ENCODE measurements at places on chromosomes 4 and X.

- no peak for DNase-seq
Observed at GRCh38 chr4:41878170-41878969, 56.9 kb upstream of the TMEM33 start.

DNA sequence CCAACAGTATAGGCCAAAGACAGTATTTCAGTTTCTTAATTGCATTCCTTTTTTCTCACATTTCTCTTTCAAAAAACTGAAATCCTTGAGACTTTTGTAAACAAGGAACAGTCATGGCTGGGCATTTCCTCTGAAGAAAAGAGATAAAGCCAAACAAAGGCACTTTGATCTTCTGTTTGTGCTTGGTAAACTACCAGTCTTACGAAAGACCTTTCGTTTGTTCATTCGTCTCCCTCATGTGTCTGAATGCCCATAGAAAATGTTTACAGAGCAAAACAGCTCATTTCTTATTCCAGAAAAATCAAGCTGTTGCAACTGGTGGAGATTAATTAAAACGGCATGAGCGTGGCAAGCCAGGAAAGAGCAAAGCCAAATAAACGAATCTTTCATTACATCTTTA lies 178.0 kb downstream of the GASK1B start:
- DNase-seq, result no peak

DNA sequence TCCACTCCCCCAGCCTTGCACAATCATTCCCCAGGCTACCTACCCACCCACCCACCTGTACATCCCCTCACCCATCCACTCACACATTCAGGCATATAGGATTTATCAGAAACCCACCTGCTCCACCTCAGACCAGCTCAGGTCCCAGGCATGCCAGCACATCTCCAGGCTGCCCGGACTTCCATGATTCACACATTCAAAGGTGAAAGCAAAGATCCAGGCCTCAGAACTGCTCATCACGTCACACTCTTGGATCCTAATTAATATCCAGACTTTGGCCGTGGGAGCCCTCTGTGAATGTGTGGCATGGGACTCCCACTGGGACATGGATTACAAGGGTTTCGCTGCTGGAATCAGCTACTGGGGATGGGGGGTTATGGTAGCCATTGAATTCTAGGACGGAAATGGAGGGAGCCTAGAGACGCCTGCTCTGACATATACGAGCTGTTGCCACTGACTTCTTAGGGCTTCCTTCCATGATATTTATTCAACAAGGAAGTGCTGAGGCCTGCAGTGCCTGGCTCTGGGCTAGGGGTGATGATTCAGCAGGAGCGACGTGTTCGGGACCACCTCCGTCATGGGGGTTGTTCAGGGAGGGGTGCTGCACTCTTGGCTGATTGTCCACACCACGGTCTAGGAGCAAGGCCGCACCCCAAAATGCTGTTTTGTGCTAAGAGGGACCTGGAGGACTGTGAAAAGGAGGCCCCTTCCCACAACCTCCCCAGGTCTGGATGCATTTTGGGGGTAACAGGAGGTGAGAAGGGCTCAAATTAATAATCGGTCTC lies 56.9 kb upstream of the ADRA2C start:
- no peak for DNase-seq

DNA sequence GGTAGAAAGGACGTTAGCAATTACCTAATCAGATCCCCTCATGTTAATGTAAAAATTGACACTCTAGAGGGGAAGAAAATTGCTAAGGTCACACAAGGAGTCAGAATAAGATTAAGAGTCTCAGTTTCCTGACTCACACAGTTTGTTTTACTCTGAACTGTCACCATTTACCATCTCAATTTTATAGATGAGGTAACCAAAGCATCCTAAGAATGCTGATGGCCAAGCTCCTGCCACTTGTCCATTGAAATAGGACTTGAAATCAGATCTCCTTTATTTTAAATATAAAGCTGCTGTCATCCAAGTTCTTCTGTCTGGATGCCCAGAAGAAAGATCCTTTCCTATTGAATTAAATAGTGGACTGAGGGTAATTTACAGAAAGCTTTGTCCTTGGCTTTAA lies 114.8 kb upstream of the VAMP7 start:
- DNase-seq, result no peak

DNA sequence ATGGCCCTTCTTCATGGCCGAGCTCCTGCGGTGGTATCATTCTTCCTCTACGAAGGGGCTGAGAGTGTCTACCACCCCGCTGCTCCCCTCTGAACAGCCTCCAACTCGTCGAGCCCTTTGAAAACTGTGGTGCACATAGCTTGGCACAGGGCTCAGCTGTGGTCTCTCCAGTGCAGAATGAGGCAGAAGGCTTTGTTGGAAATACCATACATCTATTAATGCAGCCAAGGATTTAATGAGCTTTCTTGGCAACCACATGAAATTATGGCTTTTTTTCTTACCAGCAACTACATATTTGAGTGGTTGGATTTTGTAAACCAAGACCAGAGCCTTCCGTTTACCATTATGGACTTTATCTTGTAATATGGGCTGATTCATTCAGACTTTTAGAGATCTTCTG lies 61.7 kb upstream of the CBR4 start:
- no peak for DNase-seq

- DNase-seq, result no peak
Observed at GRCh38 chr4:6703786-6704185, 5.9 kb downstream of the MRFAP1L1 start.

DNA sequence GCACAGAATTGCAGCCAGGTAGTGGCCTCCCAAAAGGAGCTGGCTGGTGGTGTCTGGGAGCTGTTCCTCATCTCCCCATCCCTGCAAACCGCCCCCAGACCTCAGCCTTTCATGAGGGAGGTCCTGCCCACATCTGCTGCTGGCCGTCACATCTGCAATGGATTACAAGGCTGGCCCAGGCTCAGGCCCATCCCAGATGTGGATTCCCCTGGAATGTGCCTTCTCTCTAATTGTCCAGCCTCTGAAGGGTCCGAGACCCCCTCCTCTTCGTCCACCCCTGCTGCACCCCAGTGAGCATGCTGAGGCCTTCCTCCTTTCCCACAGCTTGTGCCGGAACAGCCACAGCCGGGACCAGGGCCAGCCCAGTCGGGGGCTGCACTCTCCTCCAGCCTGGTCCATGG lies 115.0 kb upstream of the NALF2 start:
- DNase-seq, result no peak

- no peak for DNase-seq
Observed at GRCh38 chr4:5014007-5014682, 5.1 kb downstream of the CYTL1 start.

GRCh38 chr4:48499551-48500066 lies 9.6 kb downstream of the ZAR1 start:
- DNase-seq, result no peak
